ENCODE measurements at places on chromosomes 7 and 10. TPM values are rescaled to one million over a fixed set of nuclear protein-coding genes. Genes with fewer than 3 reads are reported as not detected.

GRCh38 chr10:123160311-123160980 is 6.2 kb downstream of the BUB3 start:
- DNase-seq = no peak
- H3K36me3 ChIP-seq = peaks cover 55% of the 10 kb centered on the region
- H3K27me3 ChIP-seq = no peaks in the 10 kb centered on the region
- peaks cover 29% of the 10 kb centered on the region for H3K4me1 ChIP-seq

GRCh38 chr10:32964270-32964669 is 6.2 kb upstream of the ITGB1 start:
- DNase-seq = no peak
- no peaks in the 10 kb centered on the region for H3K27me3 ChIP-seq
- H3K27ac ChIP-seq = peak overlapping the region; percentile 50

DNA sequence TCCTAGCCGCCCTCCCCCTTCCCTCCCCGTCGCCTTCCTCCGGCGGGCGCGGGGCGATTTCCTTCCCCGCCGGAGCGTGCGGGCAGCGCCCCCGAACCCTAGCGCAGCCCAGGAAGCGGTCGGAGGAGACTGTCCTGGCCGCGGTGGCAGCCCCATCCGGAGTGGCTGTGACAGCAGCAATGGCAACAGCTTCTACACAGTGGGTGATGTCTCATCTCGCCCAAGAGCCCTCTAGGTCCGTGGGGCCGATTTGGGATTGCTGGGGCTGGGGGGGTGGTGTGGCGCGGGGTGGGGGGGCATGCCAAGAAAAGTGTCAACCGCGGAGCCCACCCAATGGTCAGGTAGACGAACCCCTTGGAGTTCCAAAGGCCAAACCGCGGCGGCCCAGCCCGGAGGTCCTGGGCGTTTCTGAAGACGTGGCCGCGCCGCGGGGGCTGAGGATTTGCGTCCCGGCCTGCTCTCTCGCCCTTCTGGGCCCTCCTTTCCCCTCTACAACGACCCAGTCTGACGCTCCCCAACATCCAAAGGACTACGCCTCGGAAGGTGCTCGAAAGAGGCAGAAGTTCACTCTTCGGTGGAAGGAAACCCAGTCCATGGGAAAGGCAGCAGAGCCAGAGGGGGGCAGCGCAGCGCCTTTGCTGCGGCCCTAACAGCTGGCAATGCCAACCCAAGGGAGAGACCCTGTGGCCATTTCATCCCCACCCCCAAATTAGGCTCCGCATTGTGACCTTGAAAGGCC is 603 bp upstream of the TWIST1 start:
- peak overlapping the region; percentile 91 for H3K27ac ChIP-seq
- H3K4me1 ChIP-seq = peaks cover 44% of the 10 kb centered on the region
- DNase-seq = no peak
- H3K4me3 ChIP-seq = peak overlapping the region; percentile 81
- peaks cover 7% of the 10 kb centered on the region for H3K36me3 ChIP-seq

GRCh38 chr7:149071641-149072437 is 18.7 kb downstream of the ZNF786 start:
- no peak overlapping the region for H3K4me3 ChIP-seq
- DNase-seq = no peak
- peaks cover 27% of the 10 kb centered on the region for H3K36me3 ChIP-seq
- H3K4me1 ChIP-seq = no peaks in the 10 kb centered on the region

The GPR37 gene
- total RNA-seq = 43.7 TPM

DNA sequence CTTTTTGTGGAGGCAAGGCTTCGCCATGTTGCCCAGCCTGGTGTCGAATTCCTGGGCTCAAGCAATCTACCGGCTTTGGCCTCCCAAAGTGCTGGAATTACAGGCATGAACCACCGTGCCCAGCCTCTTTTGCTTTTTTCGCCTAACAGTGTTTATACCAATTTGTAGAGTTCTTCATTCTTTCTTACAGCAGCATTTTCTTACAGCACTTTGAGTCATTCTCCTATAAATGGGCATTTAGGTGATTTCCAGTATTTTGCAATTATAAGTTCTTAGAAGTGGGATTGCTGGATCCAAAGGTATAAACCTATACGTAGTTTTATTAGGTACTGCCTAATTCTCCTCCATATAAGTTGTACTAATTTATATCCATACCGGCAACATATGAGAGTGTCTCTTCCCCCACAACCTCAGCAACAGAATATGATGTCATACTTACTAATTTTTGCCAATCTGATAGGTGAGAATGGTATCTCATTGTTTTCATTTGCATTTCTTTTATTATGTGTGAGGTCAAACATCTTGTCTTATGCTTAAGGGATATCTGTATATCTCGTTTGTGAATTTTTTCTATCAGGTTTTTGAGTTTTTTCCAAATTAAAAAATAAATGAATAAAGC is 39.1 kb downstream of the SUFU start:
- H3K27me3 ChIP-seq = no peaks in the 10 kb centered on the region
- no peak overlapping the region for H3K4me3 ChIP-seq
- peaks cover 7% of the 10 kb centered on the region for H3K4me1 ChIP-seq
- DNase-seq = no peak

DNA sequence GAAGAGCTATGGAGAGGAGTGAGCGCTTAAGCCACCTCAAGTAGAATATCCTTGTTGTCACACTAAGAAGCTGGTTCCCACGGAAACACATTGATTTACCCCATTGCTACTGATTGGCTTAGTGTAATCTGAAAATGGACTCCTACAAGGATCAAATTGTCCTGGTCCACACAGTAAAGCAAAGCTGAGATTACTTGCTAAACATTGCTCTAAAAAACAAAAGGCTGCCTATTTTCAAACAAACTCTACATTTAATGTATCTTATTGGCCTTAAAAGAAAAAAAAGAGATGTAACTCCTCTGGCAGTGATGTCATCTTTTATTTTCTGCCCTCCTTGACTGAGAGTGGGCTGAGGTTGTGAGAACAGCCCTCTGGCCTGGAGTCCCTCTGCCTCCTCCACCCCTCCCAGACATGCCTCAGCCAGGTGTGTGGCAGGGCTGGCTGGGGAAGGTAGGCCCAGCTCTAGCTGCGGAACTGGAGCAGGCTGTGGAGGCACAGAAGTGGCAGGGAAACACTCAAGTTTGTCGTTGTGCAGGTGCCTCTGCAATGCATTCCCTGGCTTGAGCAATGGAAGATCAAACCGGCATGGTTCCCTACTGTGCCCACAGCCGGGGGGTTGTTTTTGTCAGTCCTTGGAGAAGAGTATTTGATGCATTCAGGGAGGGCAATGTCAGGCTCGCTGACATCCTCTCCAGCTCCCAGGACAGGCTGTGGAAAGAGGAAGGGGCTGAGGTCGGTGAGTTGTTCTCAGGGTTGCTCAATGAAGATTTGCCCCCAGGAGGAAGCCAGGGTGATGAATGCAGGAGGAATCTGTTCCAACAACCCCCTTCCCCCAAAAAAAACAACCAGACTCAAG is 9.1 kb downstream of the KLF6 start:
- H3K4me3 ChIP-seq = peak overlapping the region; percentile 58
- peaks cover 53% of the 10 kb centered on the region for H3K36me3 ChIP-seq
- no peaks in the 10 kb centered on the region for H3K27me3 ChIP-seq

- no peaks in the 10 kb centered on the region for H3K36me3 ChIP-seq
- H3K27me3 ChIP-seq = no peaks in the 10 kb centered on the region
- peaks cover 13% of the 10 kb centered on the region for H3K4me1 ChIP-seq
- DNase-seq = no peak
- no peak overlapping the region for H3K27ac ChIP-seq
Observed at GRCh38 chr10:124522933-124523871, 61.6 kb downstream of the LHPP start.

The ZP3 gene
- not detected for total RNA-seq

DNA sequence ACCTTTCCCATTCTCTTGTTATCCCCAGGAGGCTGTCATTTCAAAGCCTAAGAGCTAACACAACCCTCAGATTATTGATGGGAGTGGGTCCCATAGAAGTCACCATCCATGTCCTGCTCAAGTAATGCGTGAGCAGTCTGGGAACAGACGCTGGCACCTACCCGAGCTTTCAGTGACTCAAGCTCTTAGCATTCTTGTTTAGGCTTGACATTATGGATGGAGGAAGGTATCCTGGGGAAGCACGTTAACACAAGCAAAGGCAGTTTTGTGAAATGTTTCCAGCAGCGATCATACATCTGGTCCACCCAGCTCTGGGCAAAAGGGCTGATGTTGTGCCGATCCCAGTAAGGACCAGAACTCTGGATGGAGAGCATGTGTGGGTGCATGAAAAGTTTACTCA is 30.0 kb upstream of the AUTS2 start:
- peaks cover 19% of the 10 kb centered on the region for H3K4me1 ChIP-seq
- no peak overlapping the region for H3K27ac ChIP-seq
- no peak for DNase-seq
- peaks cover 37% of the 10 kb centered on the region for H3K27me3 ChIP-seq
- H3K36me3 ChIP-seq = no peaks in the 10 kb centered on the region

GRCh38 chr10:128868481-128868880 is 598.6 kb upstream of the MGMT start:
- DNase-seq = no peak
- H3K27me3 ChIP-seq = no peaks in the 10 kb centered on the region
- no peak overlapping the region for H3K4me3 ChIP-seq
- no peaks in the 10 kb centered on the region for H3K4me1 ChIP-seq
- H3K27ac ChIP-seq = no peak overlapping the region

- no peak overlapping the region for H3K4me3 ChIP-seq
- H3K27me3 ChIP-seq = no peaks in the 10 kb centered on the region
- no peak for DNase-seq
- peaks cover 34% of the 10 kb centered on the region for H3K36me3 ChIP-seq
Observed at GRCh38 chr10:14089556-14090292, 241.0 kb downstream of the FRMD4A start.

The LRRC72 gene
- not detected for total RNA-seq

The VGF gene
- 0.24 TPM for total RNA-seq

DNA sequence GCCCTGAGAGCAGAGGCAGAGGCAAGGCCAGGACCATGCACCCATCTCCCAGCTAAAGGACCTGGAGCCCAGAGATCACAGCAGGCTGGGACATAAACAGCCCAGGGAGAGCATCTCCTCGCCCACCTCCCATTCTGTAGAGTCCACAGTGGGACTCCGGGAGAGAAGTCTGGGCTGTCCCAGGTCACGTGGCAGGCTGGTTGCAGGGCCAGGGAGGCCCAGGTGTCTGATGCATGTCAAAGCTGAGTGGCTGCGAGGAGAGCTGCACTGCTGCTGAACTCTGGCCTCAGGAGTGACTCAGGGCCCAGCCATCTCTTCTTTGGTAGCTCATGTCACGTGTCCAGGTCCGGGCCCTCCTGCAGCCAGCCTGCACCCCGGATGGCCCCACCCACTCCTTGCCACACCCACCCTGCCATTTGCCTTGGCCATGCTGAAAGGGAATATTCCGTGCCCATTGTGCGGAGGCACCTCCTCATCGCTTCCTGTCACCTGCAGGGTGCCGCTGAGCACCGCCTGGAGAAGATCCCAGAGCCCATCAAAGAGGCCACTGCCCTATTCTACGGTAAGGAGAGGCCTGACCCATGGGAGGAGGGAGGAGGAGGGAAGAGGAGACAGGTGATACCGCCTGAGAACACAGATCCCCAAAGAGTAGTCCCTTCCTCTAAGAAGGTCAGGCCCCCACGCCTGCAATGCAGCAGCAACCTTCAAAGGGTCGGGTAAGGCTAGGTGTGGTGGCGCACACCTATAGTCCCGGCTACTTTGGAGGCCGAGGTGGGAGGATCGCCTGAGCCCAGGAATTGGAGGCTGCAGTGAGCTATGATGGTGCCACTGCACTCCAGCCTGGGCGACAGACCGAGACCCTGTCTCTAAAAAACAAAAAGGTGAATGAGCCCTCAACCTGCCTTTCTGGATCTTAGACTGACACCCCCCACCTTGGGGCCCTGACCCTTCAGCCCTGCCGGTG is 12.6 kb upstream of the SH2B2 start:
- no peak for DNase-seq
- H3K4me1 ChIP-seq = peaks cover 3% of the 10 kb centered on the region

The NEBL gene
- total RNA-seq = 0.30 TPM

The SUPV3L1 gene
- total RNA-seq = 27.3 TPM

DNA sequence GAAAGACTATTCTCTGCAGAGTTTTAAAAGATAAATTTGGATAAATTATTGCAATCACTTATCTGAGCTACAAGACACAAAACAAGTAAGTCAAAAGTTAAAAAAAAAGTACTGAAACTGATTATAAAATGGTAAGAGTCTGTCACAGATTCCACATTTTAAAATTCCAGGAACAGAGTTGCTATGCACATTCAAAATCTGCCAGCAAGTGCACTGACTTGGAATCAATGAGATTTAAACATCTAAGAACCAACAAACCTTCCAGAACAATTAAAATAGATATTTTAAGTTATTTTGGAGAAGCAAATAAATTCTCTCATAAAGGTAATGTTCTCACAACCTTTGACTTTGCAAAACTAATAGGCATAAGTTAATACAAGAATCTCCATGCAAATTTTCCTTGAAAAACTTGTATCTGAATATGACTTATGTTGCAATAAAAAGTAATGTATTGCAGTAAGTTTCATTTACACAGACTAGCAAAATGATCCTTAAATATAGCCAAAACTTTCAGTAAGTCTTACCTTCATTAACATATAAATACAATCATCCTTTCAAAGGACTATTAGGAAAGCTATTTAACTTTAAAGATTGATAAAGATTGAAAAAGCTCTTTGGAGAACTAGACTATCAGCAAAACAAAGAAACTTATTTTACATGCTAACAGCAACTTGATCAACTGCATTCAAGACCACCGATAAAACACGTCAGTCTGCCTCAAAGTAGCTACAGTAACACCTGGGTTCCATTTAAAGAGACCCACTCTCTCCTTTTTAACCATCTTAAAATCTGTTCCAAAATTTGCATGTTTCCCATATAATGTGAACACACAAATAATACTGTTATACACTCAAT is 4.4 kb downstream of the ETV1 start:
- no peaks in the 10 kb centered on the region for H3K27me3 ChIP-seq
- H3K4me1 ChIP-seq = peaks cover 18% of the 10 kb centered on the region
- H3K36me3 ChIP-seq = peaks cover 2% of the 10 kb centered on the region
- H3K4me3 ChIP-seq = no peak overlapping the region

DNA sequence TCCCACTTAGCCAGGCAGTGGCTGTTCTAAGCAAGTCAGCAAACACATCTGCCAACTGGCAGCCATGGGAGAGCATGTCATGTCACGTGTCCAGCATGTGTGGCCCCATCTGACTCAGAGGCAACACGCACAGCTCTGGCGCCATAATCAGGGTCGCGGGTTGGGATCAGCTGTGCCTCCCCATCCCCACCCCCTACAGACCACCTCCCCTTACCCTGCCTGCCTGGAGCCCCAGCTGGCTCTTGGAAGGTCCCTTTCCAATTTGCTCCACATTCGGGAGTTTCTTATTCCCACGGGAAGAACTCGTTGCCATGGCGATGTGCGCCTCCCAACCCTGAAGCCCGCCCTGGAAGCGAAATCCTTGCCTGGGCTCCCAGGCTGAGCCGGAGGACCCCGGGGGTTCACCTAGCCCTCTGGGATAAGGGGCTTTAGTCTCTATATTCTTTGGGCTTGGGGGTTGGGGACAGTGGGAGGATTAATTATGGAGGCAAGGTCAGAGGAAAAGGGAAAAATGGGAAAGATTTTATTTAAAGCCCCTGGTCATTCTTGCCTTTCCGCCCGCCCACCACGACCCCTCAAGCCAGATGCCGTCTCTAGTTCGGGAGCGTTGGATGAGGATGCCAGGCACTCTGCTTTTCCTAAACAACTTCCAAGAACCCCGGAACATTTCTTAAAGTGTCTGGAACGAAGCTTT is 283.7 kb downstream of the ZEB1 start:
- H3K4me1 ChIP-seq = peaks cover 18% of the 10 kb centered on the region
- peaks cover 2% of the 10 kb centered on the region for H3K27me3 ChIP-seq
- H3K27ac ChIP-seq = peak overlapping the region; percentile 40
- peak; percentile 76 for DNase-seq
- H3K4me3 ChIP-seq = peak overlapping the region; percentile 77
- no peaks in the 10 kb centered on the region for H3K36me3 ChIP-seq

The VWA2 gene
- not detected for total RNA-seq

The RAB19 gene
- not detected for total RNA-seq

- no peaks in the 10 kb centered on the region for H3K36me3 ChIP-seq
- no peak overlapping the region for H3K27ac ChIP-seq
- H3K4me1 ChIP-seq = peaks cover 12% of the 10 kb centered on the region
- peak overlapping the region; percentile 85 for H3K4me3 ChIP-seq
- DNase-seq = no peak
- H3K27me3 ChIP-seq = peaks cover 84% of the 10 kb centered on the region
Observed at GRCh38 chr7:121874298-121874697, 1.3 kb downstream of the PTPRZ1 start.

Measured in osteocyte (in vitro differentiated cells).